ENCODE measurements at places on chromosomes 3 and 15.

DNA sequence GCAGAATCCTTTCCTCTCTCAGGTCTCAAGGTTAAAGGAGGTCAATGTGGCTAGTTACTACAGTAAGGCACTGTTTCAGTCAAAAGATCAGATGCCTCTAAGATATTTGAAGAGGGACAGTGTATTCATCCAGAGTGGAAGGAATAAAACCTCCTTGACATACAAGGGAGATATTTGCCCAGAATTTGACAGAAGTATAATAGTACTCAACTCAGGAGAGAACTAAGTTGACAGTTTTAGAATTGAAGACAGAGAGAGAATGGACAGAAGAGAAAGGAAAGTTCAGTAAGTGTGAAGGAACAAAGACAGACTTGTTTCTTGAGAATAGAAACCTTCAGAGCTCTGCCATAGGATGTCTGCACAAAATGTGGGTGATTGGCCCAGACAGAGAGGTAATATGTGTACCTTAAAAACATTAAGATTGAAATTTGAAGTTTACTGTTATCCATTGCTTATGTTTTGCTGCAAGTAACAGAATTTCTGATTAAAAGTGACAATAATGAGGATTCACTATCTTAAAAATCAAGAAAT, 507.1 kb downstream of the IGSF11 start:
- DNase-seq = no peak

GRCh38 chr3:32176989-32177701, 61.3 kb upstream of the CMTM8 start:
- DNase-seq = peak; percentile 58

GRCh38 chr15:98893401-98893800, 114.2 kb downstream of the PGPEP1L start:
- DNase-seq = no peak

GRCh38 chr3:34292605-34293300, 494.3 kb downstream of the PDCD6IP start:
- DNase-seq = no peak

DNA sequence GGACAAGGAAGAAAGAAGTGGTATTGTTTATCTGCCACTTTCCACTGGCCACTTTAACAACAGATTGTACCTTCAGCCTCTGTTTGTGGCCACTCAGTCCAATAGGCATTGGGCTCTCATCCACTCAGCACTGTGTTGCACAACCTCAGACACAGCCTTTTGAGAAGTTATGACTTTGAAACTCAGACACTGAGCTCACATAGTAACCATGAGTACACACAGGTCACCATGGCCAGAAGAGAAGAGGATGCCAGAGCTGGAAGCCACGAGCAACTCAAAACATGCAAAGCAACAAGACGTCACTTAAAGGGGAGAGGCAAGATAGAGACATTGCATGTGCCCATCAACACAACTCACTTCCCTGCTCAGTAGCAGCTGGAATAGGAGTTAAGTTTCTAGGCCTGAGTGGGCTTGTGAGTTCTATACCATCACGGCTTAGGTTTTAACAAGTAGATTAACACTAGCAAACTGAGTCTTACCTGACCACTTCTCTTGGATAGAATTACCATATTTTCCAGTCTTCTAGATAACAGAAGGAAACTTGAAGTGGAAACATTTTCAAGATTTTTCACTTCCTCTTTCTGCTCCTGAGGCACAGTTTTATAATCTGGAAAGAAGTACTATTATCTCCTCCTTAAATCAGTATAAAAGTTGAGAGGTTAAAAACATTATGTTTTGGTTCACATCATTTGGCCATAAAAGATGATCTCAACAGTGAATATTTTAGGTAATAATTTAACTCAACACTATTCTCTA, 103.5 kb downstream of the IMPG2 start:
- DNase-seq = no peak

DNA sequence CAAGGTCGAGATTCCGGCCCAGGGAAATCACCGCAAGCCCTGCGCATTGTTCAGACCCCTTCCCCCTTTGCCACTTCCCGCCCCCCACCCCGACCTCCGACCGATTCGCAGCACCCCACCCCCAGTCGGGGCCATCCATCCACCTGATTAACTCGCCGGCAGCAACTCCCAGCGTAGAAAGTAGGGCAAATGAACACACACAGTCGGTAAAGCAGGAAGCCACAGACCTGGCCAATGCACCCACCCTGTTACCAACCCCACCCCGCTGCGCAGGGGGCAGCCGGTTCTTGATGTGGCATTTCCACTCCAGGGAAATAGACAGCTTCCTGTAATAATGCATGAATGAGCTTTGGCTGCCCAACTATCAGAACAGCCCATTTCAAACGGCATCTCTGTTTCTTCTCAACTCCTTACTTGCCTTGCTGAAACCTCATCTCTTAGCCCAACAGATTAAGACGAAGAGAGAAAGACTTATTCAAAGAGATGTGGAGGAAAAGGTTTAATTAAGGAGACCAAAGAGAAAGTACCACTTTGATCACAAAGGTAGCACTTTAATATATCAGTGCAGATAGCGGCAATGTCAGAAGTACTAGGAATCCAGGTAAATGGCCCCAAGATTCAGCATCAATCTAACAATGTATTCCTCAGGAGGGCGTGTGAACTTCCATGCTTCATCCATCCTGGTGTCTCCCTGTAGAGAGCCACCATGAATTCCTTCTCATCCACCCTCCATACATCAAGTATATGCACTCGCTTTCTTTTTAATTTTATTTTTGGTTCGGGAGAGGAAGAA, 1.9 kb downstream of the TNIK start:
- no peak for DNase-seq

DNA sequence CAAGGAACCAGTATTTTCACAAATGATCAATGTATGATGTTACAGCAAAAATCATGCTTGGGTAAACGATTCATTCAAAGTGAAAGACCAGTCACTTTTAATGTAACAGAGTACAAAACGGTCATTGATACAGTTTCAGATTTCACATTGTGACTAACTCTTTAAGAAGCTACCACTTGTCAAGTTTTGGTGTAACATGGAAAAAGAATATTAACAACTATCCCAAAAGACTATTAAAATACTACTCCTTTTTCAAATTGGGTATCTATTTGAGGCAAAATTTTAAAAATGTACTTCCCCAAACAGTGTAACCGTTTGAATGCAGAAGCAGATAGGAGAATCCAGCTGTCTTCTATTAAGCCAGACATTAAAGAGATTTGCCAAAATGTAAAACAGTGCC, 31.7 kb downstream of the AKAP13 start:
- DNase-seq = peak; percentile 57

DNA sequence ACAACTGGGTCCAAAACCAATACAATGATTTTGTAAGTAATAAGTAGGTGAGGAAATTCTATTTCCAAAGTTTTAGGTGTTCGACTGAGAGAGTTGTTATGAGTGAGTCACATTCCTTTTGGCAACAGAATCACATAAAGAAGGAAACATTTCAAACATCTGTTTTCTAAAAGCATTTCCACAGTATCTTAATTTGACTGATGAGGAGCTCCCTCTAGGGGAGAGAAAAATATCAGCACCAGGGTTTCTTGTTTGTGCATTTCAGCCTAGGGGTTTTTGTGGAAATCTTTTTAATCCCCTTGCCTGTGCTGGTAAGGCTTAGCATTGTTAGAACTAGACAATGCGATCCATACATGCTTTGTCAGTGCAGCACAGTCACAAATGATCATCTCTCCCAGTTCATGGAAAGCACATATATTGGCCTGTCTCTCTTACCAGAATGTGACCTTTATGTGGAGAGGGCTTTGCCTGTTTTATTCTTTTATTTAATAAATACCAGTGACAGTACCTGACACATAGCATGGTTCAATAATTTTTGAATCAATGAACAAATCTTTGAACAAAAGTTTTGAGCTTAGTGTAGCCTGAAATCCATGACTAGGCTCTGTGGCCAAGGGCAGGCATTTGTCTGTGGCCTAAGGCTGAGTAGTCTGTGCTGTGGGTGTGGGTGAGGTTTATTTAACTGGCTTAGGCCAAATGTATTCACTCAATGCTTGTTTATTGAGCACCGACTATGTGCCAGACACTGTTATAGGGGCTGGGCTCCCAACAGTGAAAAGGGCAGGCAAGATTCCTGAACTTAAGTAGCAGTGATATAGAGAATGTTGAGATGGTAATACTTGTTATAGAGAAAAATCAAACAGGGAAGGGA, 21.1 kb upstream of the IQCF6 start:
- peak; percentile 9 for DNase-seq

DNA sequence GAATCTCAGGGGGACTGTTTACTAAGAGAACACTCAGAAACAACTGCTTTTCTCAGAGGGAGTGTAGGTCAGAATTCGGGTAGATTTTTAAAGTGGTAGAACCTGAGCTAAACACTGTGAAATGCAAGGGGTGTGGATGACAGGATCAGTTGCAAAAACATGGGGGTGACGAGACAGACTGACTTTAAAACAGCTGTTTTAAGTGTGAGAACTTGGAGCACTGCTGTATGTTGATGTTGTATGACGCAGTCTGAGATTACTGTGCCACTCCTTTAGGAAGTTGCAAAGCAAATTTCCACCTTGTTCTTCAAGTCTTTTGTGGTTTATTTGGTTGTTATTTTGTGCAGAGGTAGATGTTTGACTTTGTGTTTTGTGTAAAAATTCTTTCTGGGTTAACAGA, 36.8 kb upstream of the DIPK2A start:
- DNase-seq = no peak

DNA sequence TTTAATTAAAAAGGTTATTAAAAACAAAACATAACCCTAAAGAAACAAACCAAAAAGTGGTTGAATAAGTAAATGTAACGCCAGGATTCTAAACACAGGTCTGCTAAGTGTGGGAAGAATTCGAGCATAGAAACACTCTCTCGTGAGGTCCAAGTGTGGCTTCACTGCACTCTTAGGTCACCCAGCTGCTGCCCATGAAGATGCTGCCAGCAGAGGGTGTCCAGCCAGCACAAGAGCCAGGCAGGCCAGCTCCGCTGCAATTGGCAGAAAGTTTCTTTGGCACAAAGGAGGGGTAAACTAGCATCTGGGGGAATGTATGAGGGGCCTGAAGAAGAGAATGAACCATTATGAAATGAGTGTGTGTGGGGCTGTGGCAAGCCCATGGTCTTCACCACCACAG, 215.7 kb upstream of the FEZF2 start:
- DNase-seq = no peak

- DNase-seq = no peak
Measured at GRCh38 chr3:105686278-105686897, 182.4 kb downstream of the CBLB start.

DNA sequence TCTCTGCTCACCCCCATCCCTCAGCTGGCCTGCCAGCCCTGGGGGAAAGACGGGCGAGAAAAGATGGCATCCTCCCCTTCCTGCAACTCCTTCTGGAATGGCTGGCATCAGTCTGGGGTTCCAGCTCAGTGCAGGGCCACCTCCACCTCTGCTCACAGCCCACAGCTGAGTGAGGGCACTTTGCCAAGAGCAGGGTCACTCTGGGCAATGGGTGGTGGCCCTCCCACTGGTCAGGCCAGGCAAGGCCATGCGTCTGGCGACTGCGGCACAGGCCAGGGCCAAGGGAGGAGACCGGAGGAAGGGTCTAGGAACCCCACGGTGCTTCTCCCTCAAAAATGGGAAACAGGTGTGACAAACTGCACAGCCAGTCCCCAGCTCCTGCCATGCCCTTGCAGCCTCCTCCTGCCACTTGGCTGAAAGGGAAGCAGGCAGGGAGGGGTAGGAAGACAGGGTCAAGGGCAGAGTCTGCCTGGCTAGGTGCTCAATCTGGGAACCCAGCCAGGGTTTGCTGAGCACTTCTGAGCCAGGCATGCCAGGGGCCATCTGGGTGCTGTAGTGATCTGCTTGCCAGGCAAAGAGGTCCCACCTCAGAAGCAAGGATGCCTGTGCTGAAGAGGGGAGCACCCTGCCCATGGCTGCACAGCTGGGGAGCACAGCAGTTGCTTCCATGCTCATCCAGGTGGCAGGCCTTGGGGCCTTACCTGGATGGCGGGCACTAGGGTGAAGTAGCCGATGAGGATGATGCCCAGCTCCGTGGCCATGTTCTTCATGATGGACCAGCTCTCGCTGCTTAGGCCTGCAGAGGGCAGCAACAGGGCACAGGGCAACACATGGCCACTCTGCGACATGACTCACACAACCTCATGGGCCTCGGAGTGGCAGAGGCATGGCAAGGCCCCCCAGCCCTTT, 41.2 kb downstream of the PTPN23 start:
- DNase-seq = no peak

GRCh38 chr3:141000027-141000663, 51.0 kb upstream of the SPSB4 start:
- no peak for DNase-seq

DNA sequence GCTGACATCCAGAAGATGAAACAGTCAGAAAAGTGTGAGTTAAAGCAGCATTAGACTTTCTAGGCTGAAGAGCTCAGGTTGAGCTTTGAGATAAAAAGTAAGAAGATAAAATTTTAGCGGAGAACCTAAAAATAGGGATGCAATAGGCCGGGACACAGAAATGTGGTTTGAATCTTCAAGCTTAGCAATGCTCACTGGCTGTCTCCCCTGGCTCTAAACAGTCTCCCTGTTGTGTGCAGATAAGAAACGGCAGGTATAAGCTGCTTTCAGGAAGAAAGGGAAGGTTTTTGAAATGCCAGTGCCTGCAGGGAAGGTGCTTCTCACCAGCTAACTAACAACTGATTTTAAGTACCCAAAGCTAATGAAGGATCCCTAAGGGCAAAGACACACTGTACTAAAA, 718.7 kb upstream of the SGO1 start:
- DNase-seq = no peak

- no peak for DNase-seq
Measured at GRCh38 chr15:98443526-98443925, 204.8 kb upstream of the IGF1R start.

DNA sequence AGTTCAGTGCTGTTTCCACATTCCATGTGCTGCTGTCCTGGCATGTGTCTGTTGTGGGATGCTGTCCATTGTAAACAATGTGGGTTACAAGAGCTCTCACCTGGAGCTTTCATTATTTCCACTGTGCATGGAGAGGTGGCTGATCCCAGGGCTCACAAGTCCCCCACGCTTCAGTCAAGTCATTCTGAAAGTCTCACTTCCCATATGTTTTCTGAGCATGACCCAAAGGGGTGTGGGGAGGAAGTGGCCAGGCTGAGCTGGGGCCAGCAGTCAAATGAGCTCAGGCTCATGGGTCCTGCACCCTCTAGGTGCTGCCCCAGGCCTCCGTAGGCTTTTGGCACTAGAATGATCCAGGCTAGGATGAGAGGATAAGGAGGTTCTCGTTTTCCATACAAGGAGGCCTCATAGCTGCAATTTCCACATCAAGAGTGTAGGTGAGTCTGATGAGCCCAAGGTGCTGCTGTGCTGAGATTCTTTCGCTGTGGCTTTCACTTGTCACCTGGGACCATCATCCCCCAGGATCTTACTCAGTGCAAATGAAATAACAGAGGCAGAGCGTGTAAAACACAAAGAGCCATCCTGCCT, 22.0 kb downstream of the STARD5 start:
- DNase-seq = no peak

GRCh38 chr3:182937293-182938051, 42.9 kb downstream of the DCUN1D1 start:
- no peak for DNase-seq
